Uterus (tissue), 4 donors: ENCODE measurements at places on chromosomes 11 and 22.

- DNase-seq = no peak
Measured at GRCh38 chr11:45756384-45757010, 48.5 kb upstream of the SLC35C1 start.

DNA sequence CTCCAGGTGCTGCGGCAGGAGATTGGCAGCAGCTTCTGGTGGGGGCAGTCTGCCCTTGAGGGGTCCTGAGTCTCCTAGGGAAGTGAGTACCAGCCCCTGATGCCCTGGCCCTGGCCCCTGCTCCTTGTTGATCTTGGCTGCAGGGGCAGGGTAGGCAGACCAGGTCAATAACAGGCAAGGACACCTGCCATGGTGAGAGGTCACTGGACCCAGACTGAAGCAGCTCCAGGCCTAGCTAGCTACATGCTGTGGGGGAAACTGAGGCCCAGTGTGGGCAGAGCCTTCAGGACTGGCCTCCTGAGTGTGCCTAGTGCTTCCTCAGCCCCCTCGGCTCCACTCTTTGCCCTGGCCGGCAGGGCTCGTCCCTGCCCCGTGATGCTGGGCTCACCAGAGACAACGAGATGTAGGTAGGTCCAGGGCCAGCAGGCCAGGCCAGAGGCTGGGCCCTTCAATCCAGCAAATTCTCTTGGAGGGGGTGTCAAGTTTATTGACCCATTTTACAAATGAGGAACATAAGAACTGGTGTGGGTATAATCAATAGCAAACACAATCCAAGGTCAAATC lies 20.4 kb downstream of the RTN4R start:
- DNase-seq = no peak

- peak; percentile 60 for DNase-seq
Measured at GRCh38 chr22:49966774-49967705, 6.5 kb downstream of the PIM3 start.

DNA sequence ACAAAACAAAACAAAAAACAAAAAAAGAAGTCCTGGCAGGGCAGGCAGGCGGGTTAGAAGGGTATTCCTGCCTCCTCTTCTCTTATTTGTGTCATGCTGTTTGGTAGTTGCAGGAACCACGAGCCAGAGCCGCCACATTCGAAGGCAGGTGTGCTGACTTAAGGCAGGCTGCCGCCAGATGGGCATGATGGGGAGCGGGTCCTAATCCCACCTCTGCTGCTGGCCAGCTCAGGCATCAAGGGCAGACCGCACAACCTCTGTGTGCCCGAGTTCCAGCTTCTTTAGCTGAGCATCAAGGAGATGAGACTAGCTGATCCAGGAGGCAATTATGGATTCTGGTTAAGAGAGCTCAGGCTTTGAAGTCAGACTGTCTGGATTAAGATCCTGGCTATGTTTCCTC lies 12.1 kb downstream of the OAF start:
- DNase-seq = no peak

DNA sequence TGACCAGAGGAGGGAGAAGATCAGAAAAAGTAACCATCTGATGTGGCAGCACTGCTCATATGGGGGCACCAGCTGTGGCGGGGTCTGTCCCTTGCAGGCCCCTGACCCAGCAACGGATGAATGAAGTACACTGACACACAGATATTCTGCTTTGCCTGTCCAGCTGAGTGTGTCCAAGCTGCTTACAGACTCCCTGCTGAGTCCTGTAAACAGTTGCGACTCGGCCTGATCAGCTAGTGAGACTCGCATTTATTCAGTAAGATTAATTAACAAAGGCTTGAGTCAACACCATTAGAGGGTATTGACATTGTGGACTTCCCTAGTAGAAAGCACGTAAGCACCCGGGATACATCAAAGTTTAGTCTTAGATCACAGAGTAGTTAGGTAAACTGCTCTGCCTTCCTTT lies 15.3 kb upstream of the OR10D3 start:
- DNase-seq = no peak

GRCh38 chr11:2525941-2526807 lies 81.4 kb downstream of the KCNQ1 start:
- DNase-seq = peak; percentile 13

DNA sequence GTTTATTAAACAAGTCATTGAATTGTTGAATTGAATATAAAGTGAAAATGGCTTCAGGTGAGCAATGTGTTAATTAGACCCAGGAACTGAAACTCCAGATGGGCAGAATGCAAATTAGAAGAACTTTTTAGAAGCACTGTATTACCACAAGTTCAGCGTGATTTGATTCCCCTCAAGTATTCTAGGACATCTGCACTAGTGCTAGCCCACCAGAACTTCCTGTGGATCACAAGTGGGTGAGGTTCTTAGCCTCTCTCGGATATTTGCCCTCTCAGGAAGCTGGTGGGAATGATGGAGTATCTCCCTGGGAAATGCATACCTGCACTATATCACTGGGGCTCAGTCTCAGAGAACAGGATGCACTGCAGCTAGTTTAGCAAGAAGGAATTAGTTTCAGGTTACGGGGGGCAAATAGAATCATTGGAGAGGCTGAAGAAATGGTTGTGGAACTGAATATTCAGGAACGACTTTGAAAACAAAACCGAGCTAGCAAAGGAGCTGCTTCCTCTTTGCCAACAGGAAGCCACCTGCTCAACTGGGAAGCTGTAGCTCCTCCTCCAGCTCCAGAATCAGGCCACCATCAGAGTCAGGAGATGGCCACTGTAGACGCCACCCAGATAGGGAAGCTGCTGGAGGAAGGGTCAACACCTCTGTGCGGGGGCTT lies 74.3 kb downstream of the DHCR7 start:
- no peak for DNase-seq
